ENCODE measurements at places on chromosomes 4 and X. TPM values are rescaled to one million over a fixed set of nuclear protein-coding genes. Genes with fewer than 3 reads are reported as not detected.

SCML1 gene
- total RNA-seq, result 11.7 TPM

TMPRSS11B gene
- not detected for total RNA-seq

- no peak for DNase-seq
- H3K36me3 ChIP-seq, result no peaks in the 10 kb centered on the region
- no peaks in the 10 kb centered on the region for H3K4me1 ChIP-seq
- H3K27ac ChIP-seq, result no peak overlapping the region
These were observed 205.8 kb upstream of the MAMLD1 start for GRCh38 chrX:150157291-150157690.

- no peak overlapping the region for H3K27ac ChIP-seq
- DNase-seq, result no peak
- H3K4me1 ChIP-seq, result no peaks in the 10 kb centered on the region
- no peak overlapping the region for H3K4me3 ChIP-seq
- no peaks in the 10 kb centered on the region for H3K27me3 ChIP-seq
- H3K36me3 ChIP-seq, result no peaks in the 10 kb centered on the region
These were observed 13.3 kb downstream of the VEGFC start for GRCh38 chr4:176779421-176779820.
